C1 segment of cervical spinal cord (tissue), 14 donors: ENCODE measurements at places on chromosomes 3 and 15.
A peak's percentile ranks its signal among the peaks of the same experiment; 100 is the strongest.

GRCh38 chr3:99069973-99070372 is 168.5 kb upstream of the DCBLD2 start:
- DNase-seq, result no peak

DNA sequence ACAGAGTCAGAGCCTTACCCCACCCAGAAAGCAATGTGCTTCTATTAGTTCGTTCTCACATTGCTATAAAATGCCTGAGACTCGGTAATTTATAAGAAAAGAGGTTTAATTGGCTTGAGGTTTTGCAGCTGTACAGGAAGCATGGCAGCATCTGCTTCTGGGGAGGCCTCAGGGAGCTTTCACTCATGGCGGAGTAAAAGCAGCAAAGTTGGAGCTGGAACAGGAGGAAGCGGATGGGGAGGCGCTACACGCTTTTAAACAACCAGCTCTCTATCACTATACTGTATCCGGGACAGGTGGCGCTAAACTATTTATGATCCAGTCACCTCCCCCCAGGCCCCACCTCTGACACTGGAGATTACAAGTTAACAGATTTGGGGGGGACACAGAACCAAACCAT is 176.3 kb upstream of the BHLHE40 start:
- DNase-seq, result no peak

DNA sequence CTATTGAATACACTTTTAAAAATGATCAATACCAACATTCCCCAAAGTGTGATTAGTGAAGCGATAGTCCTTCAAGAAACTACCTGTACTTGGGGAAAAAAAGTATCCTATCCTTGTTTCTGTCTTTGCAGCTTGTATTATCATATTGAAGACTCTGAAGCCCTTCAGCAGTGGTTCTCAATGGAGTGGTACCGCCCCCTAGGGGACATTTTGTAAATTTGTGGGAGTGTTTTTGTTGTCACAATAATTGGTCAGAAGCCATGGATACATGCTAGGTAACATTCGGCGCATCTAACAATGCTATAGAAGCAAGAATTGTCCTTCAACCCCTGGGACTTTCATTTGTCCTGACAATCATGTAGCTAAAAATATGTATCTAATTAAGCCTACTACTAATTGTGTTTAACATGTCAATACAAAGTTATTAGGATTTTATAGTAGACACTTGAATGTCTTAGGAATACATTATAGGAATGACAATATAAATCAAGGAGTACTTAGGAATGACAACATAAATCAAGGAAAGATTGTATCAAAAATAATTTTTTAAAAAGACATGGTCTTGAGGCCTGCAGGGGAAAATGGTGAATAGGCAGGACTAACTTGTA is 53.7 kb downstream of the NMD3 start:
- DNase-seq, result no peak

DNA sequence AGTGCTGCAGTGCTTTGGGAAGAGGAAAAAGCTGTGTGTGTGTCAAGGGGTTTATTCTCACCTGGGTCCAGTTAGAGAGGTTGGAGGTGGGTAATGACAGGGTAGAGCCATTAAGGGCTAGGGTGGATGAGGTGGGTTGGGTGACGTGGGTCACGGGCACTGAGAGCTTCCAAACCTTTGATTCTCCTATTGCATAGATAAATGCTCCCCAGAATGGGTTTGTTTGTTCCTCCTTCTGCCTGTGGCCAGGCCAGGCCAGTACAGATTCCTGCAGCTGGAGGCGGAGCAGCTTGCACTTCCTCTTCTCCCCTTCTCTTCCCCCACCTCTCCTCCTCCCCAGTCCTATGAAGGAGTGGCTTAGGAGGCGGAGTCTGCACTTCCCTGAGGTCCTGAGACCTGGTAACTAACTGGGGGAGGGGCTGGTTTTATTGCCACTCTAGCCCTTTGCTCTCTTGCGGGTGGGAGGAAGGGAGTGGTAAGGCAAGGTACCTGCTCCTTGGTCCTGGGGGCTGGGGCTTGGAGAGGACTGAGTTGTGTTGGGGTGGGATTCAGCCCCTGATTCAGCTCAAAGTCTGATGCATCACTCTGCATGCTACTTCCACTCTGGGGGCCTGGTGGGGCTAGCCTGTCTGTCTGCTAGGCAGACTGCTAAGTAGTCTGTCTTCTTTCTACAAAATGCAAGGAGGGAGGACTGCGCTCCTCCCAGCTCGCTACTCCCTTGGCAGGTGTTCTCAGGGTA is 3.5 kb downstream of the SPINT1 start:
- peak; percentile 37 for DNase-seq

- DNase-seq, result no peak
Observed at GRCh38 chr3:112366522-112366921, 33.6 kb downstream of the CD200 start.
